ENCODE measurements at places on chromosomes 5 and 9.

GRCh38 chr9:126297661-126298060, 29.0 kb upstream of the MVB12B start:
- no peak for DNase-seq

GRCh38 chr9:34454571-34455065, 3.8 kb downstream of the FAM219A start:
- no peak for DNase-seq

GRCh38 chr5:141680751-141681201, 1.3 kb downstream of the ARAP3 start:
- DNase-seq: no peak

GRCh38 chr9:88307136-88307535, 81.1 kb upstream of the SPIN1 start:
- no peak for DNase-seq

GRCh38 chr5:78930721-78931120, 54.4 kb downstream of the ARSB start:
- no peak for DNase-seq

DNA sequence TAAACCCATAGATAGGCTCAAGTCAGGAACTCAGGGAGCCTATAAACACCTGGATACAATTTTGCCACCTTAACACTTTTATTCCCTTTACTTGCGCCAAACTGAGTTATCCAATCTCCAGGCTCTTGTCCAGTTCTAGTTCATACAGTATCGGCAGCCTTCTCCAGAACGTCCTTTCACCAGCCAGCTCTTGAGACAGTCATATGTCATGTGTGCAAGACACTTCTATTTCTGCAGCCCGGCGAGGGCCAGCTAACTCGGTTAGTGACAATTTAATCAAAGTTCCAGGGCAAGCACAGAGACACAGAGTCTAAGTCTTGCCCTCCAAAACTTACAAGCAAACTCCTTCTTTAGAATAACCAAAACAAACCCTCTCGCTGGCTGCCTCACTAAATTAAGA, 12.9 kb downstream of the ABCA1 start:
- DNase-seq: no peak

DNA sequence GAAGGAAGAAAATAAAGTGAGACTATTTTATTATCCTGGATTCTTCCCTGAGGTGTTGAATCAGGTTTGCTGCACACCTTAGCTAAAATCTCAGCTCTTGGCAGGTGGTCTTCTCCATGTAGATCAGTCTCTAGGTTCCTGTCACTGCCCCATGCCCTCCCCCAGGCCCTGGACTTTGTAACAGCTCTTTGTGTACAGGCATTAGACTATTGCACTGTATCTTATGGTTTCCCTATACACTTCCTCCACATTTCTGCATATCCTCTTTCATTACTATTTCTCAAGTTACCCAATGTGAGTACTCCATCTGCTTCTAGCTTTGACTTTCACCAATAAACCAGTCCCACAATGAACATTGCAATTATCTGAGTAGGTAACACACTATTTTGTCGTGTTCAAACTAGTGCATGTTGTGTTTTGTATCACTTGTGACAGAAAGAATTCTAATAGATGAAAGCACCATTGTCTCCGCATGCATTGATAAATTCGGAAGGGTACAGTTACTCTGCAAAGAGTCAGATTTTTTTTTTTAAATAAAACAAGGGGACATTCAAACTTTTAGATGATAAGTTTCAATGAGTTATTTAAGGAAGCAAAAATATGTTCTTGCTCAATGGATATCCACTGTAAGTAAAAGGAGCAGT, 1348.7 kb upstream of the C9orf72 start:
- DNase-seq: no peak

DNA sequence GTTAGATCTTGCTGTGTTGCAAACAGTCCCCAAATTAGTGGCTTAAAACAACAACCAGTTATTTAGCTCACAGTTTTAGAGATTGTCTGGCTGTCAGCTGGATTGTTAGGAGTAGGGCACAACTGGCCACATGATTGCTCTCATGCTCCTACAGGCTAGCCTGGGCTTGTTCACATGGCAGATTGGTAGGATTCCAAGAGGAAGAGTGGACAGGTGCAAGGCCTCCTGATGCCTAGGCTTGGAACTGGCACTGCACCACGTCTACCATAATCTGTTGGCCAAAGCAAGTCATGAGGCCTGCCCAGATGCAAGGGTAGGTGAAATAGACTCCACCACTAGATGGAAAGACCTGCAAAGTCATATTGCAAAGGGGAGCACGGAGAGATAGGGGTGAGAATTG, 76.4 kb downstream of the ACER2 start:
- DNase-seq: no peak

DNA sequence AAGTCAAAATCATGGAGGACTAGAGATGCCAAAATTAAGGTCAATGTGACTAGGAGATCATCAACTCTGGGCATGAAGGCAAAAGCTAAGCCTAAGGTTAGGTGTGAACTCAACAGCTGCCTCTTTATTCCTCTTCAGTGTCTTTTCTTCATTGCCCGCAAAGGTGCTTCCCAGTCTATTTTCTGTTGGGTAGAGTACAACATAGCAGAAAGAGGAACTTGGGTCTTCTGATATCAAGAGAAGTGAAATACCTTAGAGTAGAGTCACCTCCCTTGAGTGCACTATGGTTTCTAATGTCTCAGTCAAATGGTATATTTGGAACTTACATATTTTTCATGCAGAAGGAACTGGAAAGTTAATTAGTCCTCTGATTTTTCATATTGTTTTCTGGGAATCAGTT, 122.5 kb upstream of the GRIN3A start:
- DNase-seq: no peak

GRCh38 chr5:77993855-77994318, 217.7 kb upstream of the TBCA start:
- DNase-seq: no peak

- no peak for DNase-seq
These were observed 5.6 kb upstream of the GPR151 start for GRCh38 chr5:146521403-146522106.

DNA sequence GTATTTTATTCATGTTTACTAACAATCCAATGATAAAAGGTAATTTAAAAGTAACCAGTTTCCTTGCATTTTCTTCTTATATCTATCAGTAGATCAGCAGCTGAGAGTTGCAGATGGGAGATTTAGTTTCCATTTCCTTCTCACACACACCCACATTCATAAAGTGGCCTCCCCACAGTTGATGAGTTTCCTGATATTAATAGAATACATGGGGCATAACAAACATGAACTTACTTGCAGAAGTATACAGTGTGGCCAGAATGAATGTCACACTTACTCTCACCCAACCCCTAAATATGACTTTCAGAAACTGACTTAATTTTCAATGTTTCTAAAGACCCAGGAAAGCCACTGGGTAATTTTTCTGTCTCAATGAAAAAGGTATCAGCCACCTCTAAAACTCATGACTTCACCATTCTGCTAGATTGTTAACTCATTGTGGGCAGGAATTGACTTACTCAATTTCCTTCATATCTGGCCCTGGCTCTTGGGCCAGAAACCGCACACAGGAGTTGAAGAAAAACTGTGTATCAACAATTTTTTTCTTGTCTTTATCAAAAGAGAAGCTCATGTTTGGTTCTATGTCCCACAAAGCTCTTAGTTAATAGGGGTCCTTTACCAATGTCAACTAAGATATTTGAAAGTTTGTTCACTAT, 63.5 kb upstream of the OSMR start:
- no peak for DNase-seq

DNA sequence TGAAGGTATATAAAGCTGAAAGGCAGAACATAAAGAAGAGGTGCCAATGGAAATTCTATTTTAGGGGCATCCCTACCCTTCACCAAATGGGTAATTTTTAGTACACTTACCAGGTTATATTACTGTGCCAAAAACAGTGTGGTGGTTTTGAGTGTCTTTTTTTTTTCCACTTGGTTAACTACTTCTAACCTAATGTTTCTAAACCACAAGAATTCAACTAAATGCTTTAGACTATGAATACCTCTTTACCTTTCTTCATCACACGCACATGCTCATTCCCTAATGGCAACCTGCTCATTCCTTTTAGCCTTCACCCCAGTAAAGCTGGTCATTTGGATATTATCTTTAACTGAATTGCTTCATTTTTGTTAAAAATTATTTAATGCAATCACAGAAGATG, 215.6 kb downstream of the PIK3R1 start:
- no peak for DNase-seq

- DNase-seq: no peak
These were observed 268.5 kb downstream of the ENC1 start for GRCh38 chr5:74372051-74372450.

DNA sequence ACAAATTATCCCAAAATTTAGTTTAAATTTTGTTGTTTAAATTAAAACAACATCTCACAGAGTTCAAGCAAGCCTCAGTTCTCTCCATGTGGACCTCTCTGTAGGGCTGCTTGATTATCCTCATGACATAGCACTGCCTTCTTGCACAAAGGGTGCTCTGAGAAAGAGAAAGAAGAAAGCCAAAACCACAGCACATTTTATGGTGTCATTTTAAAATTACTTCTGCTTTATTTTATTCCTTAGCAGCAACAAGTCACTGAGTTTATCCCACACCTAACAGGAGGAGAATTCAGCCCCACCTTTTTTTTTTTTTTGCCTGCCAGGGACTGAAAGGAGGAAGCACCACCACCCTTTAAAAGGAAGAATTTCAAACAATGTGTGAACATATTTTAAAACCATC, 12.8 kb upstream of the KCNV2 start:
- no peak for DNase-seq

- no peak for DNase-seq
These were observed 262.8 kb downstream of the CDH10 start for GRCh38 chr5:24381861-24382489.

DNA sequence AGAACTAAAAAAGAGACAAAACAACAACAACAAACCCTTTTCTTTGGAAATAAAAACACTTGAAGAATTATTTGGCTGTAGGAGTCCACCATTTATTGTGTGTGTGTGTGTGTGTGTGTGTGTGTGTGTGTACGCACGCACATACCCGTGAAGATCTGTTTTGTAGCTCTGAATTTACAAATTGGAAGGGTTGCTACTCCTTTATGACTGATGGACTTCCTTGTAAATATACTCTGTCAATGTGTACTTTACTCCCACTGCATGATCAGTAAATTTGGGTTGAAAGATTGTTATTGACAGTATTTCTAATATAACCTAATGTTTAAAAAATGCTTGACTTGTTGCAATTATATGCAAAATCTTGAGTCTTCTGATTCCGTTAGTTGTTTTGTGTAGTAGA, 148.1 kb downstream of the ATG10 start:
- no peak for DNase-seq

GRCh38 chr5:145226726-145227125, 608.4 kb downstream of the PRELID2 start:
- DNase-seq: no peak

- DNase-seq: no peak
These were observed 31.7 kb upstream of the SCAMP1 start for GRCh38 chr5:78328585-78329173.

- no peak for DNase-seq
These were observed 310.2 kb downstream of the CTNND2 start for GRCh38 chr5:11594021-11594420.

GRCh38 chr5:98442448-98442847, 331.0 kb upstream of the RGMB start:
- no peak for DNase-seq

- DNase-seq: no peak
These were observed 315.4 kb downstream of the CTNND2 start for GRCh38 chr5:11588803-11589202.

DNA sequence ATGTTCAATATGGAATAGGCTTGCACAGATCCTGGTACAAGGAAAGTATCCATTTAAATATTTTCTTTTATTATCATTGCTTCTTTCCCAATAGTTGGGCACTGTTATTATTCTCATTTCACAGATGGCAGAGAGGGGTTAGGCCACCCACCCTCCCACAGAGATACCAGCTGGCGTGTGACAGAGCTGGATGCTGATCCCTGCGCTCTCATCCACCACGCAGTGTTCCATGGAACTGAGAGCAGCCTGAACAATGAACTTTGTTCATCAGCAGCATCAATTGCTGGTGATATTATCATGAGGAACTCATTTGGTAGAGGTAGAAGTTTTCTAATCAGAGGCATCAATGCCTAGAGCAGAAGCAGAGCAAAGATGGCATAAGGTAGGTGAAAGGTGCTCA, 227.9 kb downstream of the ESM1 start:
- no peak for DNase-seq

GRCh38 chr9:86469476-86470250, 115.5 kb upstream of the TUT7 start:
- no peak for DNase-seq

GRCh38 chr9:83132768-83133167, 69.8 kb upstream of the RASEF start:
- DNase-seq: no peak

DNA sequence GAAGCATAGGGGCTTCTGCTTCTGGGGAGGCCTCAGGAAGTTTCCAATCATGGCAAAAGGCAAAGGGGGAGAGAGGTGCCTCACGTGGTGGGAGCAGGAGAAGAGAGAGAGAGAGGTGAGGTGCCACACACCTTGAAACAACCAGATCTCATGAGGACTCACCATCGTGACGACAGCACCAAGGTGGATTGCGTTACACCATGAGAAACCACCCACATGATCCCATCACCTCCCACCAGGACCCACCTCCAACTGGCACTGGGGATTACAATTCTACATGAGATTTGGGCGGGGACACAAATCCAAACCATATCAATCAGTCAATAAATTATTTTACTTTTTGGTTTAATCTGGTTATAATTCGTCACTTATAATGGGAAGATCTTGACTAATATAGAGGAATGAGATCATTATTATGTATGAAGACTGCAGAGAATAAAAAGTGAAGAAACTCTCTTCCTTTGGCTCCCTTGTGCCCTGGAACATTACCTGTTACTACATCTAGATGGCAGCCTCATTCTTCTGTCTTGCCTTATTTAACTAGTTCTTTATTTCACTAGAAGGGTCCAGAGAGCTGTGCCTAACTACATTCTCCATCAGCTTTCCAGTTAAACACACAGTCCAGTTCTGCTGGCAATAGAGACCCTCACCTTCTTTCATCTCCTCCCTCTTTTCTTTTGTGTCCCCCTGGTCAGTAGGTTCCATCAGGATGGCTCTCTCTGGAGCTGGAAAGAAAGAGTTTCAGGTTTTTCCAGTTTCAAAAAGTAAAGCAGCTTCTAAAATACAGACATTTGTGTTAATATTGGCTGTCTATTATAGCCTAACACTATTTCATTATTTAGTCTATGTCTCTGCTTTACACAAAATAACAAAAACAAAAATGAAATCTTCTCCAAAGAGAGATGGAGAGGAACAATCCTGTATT, 21.7 kb upstream of the SPINK7 start:
- DNase-seq: no peak

GRCh38 chr9:69936427-69936826, 107.2 kb upstream of the MAMDC2 start:
- DNase-seq: no peak

GRCh38 chr5:51598026-51598425, 214.8 kb downstream of the ISL1 start:
- DNase-seq: no peak

Data from activated CD4-positive, CD25-positive, alpha-beta regulatory T cell treated with anti-CD3 and anti-CD28 coated beads, Interleukin-2, amount 50 U/mL, for 16 hours (primary cell).